ENCODE measurements at places on chromosomes 12 and 14.

DNA sequence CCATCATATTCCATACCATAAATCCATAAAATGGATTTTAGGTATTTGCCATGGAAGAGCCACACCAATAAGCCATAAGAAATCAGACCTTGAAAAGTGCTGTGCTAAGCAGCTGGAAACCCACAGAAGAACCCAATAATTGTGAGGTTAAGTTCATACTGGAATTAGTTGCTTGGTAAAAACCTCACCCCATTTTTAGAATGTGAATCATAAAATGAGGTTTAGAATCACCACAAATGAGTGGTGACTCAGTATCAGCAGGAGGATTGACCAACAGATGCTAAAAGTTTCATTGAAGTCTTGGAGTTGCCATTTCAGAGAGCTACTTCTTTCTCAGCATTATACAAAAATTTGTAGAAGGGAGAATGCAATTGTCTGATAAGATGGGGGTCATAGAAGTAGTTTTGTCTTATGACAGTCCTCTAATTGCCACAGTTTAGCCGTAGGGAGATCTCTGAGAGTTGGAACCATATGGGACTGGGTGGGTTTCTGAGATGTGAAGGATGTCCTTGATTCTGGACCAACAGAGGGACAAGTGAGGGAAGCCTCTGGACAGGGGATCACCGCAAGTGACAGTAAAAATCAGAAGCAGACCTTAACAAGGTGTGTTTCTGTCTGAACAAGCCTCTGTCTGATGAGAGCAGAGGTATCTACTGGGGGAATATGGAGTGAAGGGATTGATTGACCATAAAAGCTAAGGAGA, 1.4 kb upstream of the STON2 start:
- peak; percentile 93 for DNase-seq

GRCh38 chr12:110012137-110012536, 12.9 kb downstream of the ANKRD13A start:
- no peak for DNase-seq

- DNase-seq, result no peak
Measured at GRCh38 chr12:78888568-78888967, 24.0 kb downstream of the SYT1 start.

GRCh38 chr14:99870617-99871016, 77.4 kb downstream of the EML1 start:
- no peak for DNase-seq

GRCh38 chr12:123106640-123107359, 44.1 kb downstream of the PITPNM2 start:
- no peak for DNase-seq

DNA sequence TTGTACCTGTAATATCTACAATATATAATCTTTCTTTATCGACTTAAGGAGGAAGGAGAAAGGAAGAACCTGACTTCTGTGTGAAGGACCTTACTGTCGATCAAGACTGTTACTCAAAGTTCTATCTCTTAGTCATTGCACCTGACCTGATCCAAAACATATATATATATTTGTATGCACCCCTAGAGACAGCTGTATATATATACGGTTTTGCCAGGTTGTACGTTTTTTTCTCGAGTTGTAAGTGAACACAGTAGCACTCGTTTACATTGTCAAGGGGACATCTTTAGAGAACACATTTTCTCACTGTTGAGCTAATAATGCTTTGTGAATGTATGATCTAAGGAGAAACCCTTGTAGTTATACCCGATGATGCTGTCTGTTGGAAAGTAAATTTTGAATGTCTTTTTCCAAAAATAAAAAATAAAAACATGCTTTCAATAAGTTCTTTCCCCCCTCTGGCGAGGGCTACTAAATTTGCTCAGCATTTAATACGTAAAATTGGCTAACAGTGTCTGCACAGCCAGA, 536 bp upstream of the SLC35E3 start:
- no peak for DNase-seq

DNA sequence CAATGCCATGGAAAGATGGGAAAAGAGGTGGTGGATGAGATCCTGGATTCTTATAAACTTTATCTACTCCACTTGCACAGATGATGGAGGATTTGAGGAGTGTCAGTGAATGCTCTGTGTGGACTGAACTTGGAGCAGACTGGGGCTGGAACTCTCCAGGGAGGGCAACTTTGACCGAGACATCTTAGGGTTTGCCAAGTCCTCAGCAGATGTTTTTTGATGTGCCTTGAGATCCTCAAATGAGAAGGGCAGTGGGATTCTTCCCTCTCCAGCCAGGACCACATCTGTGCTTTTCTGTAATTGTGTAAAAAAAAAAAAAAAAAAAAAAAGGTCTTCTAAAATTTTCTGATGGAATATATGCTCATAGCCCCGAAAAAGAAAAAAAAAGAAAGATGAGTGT, 23.0 kb upstream of the MYL2 start:
- DNase-seq, result no peak

DNA sequence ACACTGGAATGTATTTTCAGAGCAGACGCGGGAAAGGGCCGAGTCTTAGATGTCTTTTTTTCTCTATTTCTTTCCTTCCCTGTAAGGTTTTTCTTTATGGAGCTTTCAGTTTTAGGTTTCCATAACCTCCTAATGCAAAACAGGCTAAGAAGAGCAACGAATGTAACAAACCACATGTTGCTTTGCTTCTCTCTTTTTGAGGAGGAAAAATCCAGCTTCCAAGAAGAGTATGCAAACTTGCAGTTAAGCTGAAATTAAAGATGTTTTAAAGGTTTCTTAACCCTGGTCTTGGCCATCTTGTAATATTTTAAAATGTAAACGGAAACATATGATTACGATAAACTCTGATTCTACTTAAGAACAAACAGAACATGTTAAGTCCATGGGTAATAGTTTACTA, 86.9 kb downstream of the PRICKLE1 start:
- DNase-seq, result no peak

DNA sequence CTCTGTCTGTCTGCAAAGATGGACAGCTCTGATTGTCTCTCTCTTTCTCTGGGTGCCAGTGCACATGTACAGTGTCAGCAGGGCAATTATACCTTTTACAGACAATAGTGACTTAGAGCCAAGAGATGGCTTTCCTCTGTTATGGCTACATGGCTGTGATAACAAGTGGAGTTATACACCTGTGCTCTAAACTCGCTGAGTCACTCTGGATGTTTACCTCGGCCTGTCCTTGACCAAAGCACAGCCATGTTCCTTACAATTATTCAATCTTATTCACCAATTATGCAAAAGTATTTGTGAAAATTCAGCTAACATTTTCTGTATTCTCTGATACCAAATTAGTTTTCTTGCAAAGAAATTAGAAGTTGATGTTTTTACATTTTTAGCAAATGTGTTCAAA, 475.5 kb upstream of the CCDC196 start:
- DNase-seq, result no peak

DNA sequence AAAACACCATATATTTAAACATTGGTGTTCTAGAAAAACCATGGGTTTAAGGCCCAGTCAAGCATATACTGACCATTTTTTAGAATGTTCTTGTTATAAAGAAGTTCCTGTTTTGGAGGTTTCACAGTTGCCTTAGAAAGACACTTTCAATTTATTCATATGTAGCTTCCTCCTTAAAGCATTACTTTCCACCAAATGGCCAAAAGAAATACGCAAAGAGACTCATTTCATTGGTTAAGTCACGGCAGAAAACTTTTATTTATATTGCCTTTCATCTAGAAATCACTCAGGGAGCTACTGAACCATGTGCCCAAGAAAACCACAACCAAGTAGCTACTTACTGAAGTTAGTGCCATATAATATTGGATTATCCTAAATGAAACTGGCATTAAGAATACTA, 40.0 kb downstream of the MYBPC1 start:
- no peak for DNase-seq

DNA sequence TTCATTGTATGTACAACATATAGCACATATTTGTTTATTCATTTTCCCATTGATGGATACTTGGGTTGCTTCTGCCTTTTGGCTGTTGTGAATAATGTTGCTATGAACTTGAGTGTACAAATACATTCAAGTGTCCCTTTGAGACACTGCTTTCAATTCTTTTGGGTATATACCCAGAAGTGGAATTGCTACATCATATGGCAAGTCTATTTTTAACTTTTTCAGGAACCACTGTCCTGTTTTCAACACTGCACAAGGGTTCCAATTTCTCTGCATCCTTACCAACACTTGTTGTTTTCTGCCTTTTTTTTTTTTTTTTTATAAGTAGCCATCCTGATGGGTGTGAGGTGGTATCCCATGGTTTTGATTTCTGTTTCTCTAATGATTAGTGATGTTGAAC, 15.9 kb downstream of the RBMS2 start:
- no peak for DNase-seq

GRCh38 chr14:48792376-48793024, 793.7 kb downstream of the RPS29 start:
- no peak for DNase-seq

DNA sequence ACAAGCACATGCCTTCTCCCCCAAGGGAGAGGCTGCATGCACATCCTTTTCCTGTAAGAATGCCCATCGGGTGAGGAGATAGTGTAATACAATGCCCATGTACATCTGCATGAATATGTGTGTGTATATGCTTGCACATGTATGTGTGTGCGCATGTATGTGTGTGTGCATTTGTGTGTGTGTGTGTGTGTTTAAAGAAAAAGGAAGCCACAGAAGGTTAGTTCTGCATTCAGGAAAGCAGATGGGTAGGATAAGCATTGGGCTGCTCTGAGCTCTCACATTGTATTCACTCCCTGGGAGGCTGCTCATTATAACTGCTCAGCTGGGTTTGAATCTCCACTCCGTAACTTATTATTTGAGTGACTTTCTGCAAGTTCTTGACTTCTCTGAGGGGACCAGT, 74.3 kb downstream of the GALNT8 start:
- no peak for DNase-seq

DNA sequence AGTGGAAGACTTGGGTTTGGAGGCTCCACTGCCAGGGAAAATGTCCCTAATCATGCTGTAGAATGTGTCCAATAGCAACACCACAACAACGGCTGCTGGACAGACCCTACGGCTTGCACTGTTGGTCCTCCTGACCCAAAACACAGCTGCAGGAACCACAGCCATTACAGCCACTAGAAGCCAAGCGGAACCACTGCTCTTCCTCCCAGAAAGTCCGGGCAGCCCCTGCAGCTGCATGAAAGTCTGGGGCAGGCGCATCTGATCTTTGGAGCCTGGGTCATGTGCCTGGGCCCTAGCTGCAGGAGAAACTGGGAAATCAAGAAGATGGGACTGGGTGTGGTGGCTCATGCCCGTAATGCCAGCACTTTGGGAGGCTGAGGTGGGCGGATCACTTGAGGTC, 124.7 kb upstream of the METAP2 start:
- no peak for DNase-seq

DNA sequence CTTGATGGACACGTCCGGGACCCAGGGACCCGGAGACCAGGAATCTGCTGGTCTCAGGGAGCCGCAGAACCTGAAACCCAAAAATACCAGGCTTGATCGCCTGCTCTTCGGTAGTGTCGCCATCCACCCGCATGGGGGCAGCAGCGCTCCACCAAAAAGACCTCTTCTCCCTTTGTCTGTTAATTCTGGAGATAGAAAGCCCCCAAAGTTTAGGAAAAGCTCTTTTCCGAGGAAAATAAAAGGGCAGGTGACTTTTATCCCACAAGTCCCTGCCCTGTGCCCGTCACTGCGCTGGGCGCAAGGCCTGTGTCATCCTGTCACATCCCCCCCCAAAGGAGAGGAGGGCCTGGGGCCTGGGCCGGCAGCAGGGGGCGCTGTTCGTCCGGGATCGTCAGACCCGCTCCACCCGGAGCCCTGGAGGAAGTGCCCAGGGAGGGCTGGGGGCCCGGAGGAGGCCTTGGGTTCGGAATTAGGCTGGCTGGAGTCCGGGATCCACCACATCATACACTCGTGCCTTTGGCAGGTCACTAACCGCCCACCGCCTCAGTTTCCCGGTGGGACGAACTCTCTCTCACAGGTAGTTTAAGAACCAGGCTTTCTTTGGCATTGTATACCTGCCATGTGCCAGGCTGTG, 31.9 kb downstream of the DAD1 start:
- no peak for DNase-seq

DNA sequence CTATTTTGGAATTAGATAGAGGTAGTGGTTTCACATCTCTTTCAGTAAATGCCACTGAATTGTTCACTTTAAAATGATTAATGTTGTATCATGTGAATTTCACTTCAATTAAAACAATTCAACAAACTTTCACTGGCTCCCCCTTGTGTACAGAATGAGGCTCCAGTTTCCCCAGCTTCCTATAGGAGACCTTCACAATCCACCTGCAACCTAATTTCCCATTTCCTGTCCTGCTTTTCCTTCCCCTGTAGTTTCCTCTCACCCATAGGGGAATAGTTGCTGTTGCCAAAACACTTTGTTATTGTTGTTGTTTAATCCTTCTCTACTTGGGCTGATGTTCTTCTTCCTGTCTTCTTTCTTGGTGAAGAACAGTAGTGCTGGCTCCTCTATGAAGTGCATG, 59.8 kb downstream of the NPAS3 start:
- no peak for DNase-seq

DNA sequence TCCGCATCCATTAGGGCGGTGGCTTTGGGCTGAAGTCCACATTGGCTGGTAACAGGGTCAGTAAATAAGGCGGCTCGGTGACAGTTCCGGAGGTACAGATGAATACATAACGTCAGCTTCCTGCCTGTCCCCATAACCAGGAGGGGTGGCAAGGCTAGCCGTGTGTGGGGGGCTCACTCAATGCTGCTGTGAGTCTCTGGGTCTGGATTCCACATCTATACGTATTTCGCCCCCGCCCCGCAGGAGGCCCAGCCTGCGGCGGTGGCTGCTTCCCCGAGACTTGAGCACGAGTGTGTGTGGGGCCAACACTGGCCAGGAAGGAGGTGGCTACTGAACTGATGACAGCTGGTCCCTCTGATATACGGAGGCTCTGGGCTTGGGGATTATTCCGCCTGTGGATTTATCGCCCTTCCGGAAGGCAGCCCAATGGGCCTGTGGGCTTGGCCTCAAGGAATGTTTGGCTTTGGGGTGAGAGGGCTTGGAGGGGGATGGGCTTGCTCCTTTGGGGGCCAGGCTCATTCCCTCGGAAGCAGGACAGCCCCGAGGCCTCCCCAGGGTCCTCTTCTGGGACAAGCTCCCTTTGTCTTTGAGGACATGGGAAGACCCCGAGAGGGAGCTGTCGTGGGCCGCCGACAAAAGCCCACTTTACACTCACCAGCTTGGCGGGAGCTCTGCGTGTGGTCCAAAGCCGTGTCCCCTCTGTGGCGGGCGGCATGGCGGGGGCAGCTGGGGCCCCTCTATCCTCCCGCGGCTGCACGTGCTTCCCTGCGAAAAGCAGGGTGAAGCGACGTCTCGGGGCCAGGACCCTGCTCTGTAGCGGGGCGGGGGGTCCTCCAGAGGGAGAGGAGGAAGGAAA, 82.1 kb downstream of the KIF26A start:
- no peak for DNase-seq

GRCh38 chr12:97907504-97907903, 444.9 kb downstream of the RMST start:
- DNase-seq, result no peak

GRCh38 chr14:58367296-58367695, 28.4 kb upstream of the TOMM20L start:
- DNase-seq, result peak; percentile 16
